ENCODE measurements at places on chromosomes 2 and 18.

DNA sequence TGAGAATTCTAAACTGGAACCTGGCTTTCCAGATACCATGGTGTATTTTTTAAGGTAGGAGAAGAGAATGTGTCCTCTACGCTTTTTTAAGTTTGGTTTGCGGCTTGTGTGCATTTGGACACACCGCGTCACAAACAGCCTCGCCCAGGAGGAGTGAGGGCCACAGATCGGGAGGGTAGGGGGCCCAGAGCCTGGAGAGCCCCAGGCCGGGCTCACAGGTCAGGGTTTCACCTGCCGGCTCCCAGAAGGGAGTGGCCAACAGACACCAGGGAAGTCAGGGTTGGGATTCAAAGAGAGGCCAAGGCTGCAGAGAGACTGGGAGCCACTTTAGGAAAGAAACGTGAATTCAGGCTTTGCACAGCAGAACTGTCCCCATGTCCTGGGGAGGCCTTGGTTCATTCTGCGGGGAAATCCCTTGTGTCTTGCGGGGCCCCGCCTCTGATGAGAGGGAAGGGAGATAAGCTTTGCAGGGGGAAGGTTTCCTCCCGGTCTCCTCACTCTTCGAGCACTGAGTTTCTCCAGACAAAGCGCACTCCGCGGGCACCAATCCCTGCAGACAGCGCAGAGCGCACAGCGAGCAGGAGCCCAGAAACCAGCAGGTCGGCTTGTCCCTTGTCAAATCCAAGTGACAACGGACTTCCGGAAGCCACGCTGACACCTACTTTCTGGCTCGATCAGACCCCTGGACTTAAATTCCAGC, 2.0 kb upstream of the TUBB6 start:
- no peak for DNase-seq

DNA sequence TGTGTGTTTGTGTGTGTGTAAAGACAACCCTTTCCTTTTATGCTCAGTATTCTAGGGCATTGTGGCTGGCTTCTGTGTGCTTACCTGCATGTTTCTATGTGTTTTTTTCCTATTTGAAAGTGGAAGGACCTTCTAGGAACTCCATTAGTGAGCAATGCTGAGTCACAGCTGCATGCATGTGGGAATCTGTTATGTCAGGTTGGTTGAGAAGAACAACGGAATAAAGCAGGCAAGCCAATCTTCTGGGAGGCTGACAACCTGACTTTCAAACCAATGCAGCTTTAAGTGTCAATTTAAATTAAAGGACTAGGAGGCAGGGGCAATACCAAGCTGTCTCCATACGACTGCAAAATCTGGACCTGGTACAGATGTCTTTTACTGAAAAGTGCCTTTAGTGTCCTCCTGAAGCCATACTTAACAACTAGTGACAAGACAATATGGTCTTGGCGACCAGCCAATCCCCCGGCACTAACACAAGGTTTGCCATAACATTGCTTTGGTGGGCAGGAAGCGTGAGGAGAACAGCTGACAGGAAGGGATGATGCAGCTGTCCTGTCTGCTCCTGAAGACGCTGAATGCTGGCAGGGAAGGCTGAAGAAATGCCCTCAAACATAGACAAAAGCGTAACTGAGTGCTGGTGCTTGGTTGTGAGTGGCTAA, 514.7 kb upstream of the CDH7 start:
- no peak for DNase-seq

DNA sequence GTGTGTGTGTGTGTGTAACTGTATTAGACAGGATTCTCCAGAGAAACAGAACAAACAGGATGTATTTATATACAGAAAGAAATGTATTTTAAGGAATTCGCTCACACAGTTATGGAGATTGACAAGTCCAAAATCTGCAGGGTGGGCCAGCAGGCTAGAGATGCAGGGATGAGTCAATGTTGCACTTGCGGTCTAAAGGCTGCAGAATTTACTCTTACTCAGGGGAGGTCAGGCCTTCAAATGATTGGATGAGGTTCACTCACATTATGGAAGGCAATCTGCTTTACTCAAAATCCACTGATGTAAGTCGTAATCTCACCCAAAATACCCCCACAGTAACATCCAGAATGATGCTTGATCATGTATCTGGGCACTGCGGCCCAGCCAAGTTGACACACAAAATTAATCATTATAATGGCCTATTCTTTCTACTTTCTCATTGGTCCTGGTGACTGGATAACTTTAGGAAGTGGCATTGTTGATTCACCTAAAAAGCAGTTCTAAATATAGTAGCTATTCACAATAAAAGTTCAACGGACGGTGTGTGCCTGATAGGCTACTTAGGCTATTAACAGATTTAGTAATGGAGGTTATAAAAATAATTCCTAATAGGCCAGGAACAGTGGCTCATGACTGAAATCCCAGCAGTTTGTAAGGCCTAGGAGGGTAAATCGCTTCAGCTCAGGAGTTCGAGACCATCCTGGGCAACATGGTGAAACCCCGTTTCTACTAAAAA, 40.6 kb upstream of the ACYP2 start:
- no peak for DNase-seq

DNA sequence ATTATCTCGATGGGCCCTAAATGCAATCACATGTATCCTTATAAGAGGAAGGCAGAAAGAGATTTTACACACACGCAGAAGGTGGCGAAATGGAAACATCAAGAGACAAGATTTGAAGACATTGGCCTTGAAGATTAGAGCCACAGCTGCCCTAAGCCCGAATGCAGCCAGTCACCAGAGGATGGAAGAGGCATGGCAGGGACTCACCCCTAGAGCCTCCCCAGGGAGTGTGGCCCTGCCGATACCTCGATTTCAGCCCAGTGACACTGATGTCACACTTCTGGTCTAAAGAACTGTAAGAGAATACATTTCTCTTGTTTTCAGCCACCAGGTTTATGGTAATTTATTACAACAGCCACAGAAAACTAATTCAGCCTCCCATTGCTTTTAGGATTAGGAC, 17.4 kb downstream of the TTC39C start:
- DNase-seq = no peak

Measured in fibroblast of gingiva (primary cell).